ENCODE measurements at places on chromosomes 6 and 20.

GRCh38 chr6:169782966-169783365 is 31.5 kb downstream of the ERMARD start:
- no peak for DNase-seq

DNA sequence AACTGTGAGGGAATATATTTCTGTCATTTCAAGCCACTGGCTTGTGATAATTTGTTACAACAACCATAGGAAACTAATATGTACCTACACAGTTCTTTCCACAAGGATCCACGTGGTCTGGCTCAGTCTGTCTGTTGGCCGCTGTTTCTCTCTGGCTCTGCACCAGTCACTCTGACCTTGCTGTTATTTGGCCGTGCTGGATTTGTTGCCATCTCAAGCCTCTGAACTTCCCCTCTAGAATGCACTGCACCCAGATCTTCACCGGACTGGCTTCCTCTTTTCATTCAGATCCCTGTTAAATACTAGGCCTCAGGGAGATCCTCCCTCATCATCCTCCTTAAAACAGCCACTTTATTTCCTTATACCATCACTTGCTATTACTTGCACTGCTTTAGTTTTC is 446.8 kb downstream of the TFAP2B start:
- no peak for DNase-seq

- DNase-seq, result no peak
Observed at GRCh38 chr6:30601436-30601814, 15.6 kb downstream of the PPP1R10 start.

DNA sequence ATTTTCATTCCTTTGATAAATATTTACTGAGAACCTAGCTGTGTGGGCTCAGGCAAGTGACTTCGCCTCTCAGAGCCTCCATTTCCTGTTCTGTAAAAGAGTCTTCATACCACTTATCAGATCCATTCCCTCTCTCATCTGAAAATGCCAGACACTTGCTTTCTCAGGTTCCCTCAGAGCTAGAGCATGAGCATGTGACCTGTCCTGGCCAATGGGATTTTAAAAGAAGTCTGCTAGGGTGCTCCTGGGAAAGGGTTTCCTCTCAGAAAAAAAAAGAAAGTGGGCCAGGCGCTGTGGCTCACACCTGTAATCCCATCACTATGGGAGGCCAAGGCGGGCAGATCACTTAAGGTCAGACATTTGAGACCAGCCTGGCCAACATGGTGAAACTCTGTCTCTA is 5.3 kb downstream of the KCNB1 start:
- DNase-seq, result no peak

DNA sequence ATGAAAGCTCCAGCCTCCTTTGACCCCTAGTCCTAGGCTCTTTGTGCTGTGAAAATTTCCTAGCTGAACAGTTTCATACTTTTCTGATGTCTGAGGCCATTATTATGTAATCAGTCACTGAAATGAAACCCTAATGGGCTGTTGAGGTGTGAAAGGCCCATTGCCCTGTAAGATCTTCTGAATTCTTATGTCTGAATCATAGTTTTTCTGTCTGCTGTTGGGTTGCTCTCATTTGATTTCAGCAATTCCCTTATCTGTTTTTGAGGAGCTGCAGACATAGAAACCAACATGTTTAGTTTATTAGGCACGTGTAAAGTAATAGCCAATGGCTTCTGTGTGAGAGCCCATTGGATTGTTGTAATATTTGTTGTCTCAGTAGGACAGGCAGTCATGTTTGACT is 118.1 kb downstream of the EYA4 start:
- no peak for DNase-seq

Data from ovary (tissue), 10 donors.